ENCODE measurements at places on chromosomes 12 and 14.

DNA sequence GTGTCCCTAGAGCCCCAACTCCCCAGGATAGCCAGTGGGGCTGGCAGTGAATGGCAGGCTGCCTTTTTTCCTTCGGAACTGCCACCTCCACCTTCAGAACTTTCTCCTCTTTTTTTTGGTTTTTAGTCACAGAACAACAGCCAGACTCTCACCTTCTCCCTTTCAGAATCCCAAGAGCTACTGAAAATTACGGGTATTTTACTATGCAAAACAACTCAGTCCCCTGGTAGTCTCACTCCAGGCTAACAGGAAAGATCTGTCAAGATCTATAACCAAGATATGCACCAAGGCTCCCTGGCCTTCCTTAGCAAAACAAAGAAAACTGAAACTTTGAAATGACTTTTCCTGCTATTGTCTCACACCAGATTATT, 12.5 kb downstream of the PLEKHG6 start:
- DNase-seq = no peak

DNA sequence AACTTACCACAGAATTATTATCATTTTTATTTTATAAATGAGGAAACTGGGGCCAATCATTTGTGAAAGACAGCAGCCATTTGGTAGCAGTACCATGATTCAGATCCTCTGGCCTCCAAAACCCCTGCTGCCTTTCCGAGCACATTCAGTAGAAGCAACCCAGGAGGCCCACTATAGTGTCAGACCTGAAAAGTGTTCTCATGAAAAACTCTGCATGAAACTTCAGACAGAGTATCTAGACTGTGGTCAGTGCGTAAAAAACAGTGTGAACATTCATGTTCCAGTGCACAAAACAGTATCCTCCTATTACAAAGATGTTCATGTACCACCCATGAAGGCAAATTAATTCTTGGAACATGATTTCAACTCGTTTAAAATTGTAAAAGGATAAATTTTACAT, 112.0 kb downstream of the EPS8 start:
- no peak for DNase-seq

DNA sequence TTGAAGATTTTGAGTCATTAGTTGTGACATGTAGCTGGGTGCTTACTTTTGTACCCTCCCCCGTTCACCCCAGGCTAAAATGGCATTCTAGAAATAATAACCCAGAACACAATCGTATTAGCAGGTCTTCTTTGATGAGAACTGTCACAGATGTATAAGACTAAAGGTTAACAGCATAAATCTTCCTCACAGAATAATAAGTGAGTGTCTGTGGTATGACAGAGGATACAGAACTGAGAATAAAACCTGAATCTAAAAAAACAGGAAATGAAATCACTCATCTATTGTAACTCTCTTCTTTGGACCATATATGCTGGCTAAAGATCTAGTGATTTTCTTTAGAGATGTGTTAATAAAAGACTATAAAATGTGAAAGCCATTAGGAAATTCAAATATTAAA, 746.6 kb downstream of the LRFN5 start:
- no peak for DNase-seq

DNA sequence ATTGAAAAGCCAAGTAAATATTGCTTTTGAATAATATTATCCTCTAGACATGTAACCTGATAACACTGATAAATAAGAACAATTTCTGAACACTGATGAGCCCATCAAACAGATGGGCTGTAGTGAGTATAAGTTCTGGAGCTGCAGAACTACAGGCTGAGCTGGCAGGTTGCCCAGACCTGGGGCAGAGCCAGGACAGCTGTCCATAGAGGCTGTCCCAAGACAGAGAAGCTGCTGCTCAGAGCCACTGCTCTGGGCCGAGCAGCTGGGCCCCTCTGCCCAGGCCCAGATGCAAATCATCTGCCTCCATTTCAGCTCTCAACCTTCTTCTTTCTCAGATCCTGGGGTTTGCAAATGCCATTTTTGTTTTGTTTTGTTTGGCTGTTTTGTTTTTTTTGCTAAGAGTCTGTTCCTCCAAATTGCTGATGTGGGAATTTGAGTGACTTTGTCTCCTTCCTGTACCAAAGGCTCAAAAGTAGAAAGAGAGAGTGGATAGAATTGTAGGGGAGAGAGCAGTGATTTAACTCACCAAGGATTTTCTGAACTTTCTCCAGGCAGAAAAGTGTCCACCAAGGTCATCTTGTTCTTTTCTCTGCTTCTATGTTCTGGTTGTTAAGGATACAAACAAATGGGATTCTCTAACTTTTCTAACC, 4.0 kb upstream of the TESPA1 start:
- DNase-seq = no peak

- peak; percentile 6 for DNase-seq
Measured at GRCh38 chr12:26338586-26339572, 143.5 kb downstream of the SSPN start.

DNA sequence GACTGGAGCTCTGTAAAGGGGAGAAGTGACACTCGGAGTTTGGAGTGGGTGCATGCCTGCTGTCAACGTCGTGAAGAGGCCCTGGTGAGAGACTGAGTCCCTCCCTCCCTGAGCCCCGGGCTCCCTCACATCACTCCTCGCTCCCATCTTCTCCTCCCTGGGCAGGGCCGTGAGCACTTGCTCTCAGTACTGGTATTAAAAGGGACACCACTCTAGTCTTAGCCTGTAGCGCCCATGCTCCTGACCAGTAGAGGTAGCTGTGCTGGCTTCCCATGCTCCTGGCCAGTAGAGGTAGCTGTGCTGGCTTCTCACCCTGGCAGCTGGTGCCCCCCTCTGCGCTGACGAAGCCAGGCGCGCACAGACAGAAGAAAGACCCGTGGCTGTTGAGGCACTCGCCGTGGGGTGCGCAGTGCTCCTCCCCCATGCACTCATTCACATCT, 14.7 kb downstream of the ISCA2 start:
- peak; percentile 74 for DNase-seq

DNA sequence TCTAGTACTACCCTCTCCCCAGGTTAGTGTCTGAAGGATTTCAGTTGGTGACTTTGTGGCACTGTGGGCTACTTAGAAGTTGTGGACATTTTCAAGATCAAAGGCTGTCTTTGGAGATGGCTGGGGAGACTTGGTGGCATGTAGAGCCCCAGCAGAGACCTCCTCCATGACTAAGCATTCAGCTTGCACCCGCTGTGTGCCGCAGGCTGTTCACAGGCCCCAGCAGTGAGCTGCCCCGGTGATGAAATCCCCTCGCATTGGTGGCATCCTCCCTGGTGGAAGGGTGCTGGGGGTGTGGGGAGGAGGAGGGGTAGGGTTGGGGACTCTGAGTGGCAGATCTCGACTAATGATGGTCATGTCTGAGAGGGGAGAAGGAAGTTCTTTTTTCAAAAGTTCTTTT, 173.9 kb downstream of the TSPAN9 start:
- DNase-seq = no peak

GRCh38 chr12:113899042-113899560, 67.0 kb downstream of the RBM19 start:
- no peak for DNase-seq

DNA sequence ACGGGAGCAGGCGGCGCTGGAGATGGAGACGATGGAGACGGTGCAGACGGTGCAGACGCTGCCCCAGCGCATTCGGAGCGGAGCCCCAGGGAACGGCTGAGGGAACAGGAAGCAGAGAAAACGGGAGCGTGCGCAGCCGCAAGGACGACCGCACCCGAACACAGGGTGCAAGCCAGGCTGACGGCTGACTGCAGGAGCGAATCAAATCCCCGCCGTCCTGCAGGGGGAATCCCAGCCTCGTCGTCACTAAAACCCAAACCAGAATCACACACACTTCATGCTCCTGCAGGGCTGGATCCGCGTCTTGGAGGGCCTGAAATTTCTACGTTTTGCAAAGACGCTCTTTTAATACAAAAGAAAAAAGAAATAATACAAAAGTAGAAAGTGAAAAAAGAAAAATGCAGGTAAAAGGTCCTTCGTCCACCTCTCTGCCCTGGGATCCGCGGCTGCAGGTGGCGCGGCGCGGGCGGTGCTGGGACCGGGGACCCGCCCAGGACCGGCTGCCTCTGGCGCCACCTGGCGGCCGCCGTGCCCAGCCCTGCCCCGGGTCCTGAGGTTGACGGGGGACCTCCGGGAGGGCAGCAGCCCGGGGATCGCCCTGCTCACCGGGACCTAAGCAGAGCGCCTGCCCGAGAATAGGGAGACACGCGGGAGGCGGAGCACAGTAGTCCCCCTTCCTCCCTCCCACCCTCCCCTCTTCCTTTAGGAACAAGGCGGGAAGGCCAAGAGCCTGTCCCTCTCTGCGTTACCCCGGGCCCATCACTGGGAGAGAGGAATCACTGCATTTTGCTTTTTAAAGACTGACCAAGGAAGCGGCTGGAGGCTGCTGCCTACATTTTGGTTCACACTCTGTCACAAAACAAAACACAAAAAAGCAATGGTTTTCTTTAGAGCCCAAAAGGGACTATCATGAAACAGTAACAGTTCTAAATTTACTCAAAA, 20.1 kb downstream of the STX2 start:
- DNase-seq = peak; percentile 91

- DNase-seq = no peak
Measured at GRCh38 chr12:100706033-100706432, 88.5 kb upstream of the ANO4 start.

- no peak for DNase-seq
Measured at GRCh38 chr14:104633276-104634137, 28.9 kb upstream of the TMEM179 start.

- DNase-seq = no peak
Measured at GRCh38 chr12:2276288-2277033, 223.7 kb downstream of the CACNA1C start.
